ENCODE measurements at places on chromosomes 6 and 20.
A peak's percentile ranks its signal among the peaks of the same experiment; 100 is the strongest.

- no peak for DNase-seq
Observed at GRCh38 chr6:148311966-148312669, 30.5 kb upstream of the SASH1 start.

GRCh38 chr6:41937861-41938574 is 3.6 kb downstream of the CCND3 start:
- peak; percentile 67 for DNase-seq

- DNase-seq: no peak
Observed at GRCh38 chr6:44715188-44715587, 327.7 kb downstream of the CDC5L start.

GRCh38 chr20:5180421-5180820 is 53.6 kb downstream of the CDS2 start:
- no peak for DNase-seq

GRCh38 chr6:34151321-34152041 is 5.6 kb upstream of the GRM4 start:
- DNase-seq: no peak

DNA sequence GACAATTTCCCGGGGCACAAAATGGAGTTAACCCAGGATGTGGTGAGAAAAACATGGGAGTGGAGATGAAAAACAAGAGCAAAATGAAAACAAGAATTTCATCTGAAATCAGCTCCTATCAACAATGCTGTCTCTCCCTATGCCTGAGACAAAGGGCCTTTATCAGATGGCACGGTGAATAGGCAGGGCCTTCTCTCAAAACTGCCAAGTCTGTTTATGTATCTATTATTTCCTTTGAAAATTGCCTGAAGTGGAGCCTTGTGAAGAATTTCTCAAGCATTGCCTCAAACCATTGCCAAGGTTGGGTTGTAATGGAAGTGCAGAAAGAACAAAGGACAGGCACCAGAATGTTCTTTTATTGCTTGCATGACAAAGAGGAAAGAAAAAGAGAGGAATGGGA is 74.7 kb downstream of the BTBD3 start:
- DNase-seq: no peak

DNA sequence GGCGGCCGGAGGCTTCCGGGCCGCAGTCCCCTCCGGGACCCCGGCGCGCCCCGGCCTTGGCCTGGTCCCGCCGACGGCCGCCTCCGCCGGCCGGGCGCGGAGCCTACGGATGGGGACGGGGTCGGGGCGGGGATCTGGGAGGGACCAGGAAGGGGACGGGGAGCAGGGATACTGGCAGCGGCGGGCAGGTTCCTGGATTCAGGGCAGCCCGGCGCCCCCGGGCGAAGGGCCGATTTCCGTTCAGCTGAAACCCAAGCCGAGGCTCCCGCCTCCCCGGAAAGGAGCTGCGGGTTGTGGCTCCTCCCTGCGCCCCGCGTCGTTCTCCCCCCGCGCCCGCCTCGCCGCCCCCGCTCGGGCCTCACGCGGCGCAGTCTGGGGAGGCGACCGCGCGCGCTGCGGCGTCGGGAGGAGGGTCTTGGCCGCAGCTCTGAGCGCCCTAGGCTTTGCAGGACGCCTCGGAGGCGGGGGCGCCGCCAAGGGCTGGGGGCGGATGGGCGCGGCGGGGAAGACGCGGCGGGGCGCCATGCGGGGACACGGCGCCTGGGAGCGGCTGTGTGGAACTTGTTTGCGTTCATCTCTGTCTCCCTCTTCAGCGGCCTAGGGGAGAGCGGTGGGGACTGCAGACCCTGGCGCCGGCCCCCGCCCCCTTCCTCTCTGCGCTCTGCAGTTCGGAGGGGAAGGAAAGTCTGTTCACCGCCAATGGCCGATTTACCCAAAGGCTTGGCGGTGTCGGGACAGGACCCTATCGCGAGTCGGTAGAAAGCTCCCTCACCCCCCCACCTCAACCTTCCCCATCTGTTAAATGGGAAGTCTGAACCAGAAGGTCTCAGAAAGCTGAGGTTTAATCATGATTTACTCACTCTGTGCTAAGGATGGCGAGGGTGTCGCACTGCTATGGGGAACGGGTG is 22.7 kb upstream of the TMEM181 start:
- no peak for DNase-seq

DNA sequence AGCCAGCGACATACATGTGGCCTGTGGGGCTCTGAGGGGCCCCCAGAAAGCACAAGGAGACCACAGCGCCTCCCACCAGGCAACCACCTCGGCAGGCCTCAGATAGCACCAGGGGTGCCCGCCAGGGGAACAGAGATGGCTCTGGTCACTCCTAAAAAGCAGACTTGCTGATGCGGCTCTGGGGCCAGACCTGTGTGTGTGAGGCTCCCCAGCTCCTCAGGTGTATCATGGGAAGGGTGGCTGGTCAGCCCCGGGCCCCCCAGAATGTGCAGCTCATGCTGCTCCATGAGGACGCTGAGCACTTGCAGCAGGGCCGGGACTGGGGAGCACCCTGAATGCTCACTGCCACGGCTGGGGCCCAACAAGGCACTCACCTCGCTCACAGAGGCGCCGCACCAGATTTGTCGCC is 60.2 kb downstream of the PYGB start:
- DNase-seq: no peak

DNA sequence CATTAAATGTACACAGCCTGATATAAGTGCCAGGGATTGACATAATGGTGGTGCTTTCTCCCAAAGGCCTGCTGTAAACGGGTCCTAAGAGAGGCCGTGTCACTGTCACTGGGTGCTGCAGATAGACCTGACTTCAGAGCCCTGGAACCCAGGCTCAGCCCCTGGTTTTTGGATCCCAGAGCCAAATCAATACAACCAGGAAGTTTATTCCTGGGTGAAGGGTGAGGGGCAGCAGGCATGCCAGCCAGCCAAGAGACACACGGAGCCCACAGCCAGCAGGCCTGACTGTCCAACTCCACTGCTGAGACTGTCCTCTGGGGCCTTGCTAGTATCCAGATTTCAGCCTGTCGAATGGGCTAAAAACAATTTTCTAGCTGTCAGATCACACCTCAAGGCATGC is 12.8 kb upstream of the ARMC12 start:
- no peak for DNase-seq

DNA sequence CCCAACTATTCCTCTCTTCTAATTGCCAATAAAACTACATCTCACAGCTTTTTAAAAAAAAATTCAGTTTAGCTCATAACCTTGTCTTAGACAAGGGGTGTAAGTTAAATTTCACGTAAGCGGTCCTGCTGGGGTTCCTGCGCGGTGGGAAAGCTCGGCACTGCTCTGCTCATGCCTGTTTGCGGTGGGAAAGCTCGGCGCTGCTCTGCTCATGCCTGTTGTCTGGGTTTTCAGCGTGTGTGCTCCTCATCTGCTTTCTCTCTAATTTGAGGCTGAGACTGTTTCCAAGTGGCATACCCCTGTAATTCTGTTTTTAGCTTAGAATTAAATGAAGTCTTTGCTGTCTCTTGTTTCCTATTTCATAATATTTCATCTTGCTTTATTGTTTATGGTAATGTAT is 18.6 kb downstream of the ARID1B start:
- no peak for DNase-seq

GRCh38 chr20:47455133-47456040 is 46.3 kb upstream of the NCOA3 start:
- no peak for DNase-seq

DNA sequence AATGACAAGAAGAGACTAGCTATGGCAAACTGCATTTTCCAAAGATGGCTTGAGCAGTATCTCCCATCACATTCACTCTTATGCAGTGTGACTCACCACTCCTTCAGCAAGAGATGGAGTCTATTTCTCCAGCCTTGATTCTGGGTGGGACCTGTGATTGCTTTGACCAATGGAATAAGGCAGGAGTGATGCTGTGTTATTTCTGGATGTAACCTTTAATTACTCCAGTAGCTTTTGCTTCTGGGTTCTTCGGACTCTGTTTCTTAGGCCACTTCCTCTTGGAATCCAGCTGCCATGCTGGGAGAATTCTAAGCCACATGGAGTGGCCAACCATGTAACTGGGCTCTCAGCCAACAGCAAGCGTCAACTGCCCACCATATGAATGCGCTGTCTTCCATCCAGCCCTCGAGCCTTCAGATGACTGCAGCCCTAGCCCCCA is 50.7 kb downstream of the TGM2 start:
- no peak for DNase-seq

- DNase-seq: no peak
Observed at GRCh38 chr6:38134704-38135088, 315.2 kb downstream of the ZFAND3 start.

- DNase-seq: no peak
Observed at GRCh38 chr6:101689695-101690094, 296.2 kb downstream of the GRIK2 start.

- DNase-seq: no peak
Observed at GRCh38 chr6:1164600-1164999, 147.3 kb upstream of the FOXQ1 start.
